Activated naive CD8-positive, alpha-beta T cell treated with anti-CD3 and anti-CD28 coated beads, Interleukin-2, amount 10 ng/mL, durations not matched to agents 7 days and 5 days (primary cell): ENCODE measurements at places on chromosomes 4 and X. TPM values are rescaled to one million over a fixed set of nuclear protein-coding genes. Genes with fewer than 3 reads are reported as not detected.

Gene SRPX2
- not detected for total RNA-seq

Gene NEIL3
- total RNA-seq: 24.0 TPM

Gene HMX1
- not detected for total RNA-seq

Gene HTN3
- total RNA-seq: not detected

Gene YY2
- 1.5 TPM for total RNA-seq

Gene JADE3
- total RNA-seq: 0.26 TPM

Gene PRKX
- 87.6 TPM for total RNA-seq
